OCI-LY7 (cell line): ENCODE measurements at places on chromosomes 12 and 14.

- DNase-seq, result no peak
These were observed 12.4 kb upstream of the SLC6A15 start for GRCh38 chr12:84924981-84925380.

- DNase-seq, result no peak
These were observed 477.1 kb downstream of the FSCB start for GRCh38 chr14:44029933-44030332.

DNA sequence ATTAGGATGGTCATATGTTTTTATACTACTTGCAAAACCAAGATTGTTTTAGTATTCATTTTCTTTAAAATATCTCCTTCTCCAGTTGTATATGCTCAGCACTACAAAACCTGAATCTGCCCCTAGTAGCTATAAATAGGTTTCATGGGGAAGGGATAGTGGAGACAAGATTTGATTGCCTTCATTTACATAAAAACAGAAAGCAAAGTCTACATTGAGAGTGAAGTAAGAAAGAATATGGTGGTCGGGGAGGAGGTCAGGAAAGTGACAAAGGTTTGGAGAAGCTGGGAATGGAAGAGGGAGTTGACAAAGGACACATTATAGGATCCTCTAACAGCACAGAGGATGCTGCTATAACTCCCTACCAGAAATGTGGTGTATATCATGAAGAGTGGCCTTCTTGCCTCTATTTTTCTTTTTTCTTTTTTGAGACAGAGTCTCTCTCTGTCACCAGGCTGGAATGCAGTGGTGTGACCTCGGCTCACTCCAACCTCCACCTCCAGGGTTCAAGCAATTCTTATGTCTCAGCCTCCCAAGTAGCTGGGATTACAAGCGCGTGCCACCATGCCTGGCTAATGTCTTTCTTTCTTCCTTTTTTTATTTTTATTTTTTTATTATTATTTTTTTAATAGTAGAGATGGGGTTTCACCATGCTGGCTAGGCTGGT lies 6.6 kb upstream of the LRP6 start:
- no peak for DNase-seq

DNA sequence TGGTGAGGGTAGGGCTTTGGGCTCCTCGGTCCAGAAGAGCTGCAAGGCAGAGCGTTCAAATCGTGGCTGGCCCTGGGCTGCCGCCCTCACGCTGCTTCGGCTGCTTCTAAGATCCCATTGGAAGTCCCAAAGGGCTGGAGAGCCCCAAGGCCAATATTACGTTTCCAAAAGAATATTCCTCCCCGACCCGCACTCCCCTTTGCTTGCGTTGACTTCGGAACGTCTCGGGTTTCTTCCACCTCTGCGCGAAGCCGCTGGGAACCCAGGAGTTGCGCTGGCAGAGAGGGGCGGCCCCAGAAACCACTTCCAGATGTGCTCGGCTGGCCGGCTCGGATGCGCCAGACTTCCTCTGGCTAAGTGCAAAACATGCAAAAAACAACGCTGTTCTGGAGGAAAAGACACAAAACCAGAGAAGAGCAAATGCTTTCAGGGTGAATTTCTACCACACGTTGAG lies at the start of gene GLT8D2:
TSS of gene GLT8D2 (minus strand) at position 285 of the 454 bp plus-strand sequence. CDS start 30,539 bp downstream, outside the sequence.
- no peak for DNase-seq

DNA sequence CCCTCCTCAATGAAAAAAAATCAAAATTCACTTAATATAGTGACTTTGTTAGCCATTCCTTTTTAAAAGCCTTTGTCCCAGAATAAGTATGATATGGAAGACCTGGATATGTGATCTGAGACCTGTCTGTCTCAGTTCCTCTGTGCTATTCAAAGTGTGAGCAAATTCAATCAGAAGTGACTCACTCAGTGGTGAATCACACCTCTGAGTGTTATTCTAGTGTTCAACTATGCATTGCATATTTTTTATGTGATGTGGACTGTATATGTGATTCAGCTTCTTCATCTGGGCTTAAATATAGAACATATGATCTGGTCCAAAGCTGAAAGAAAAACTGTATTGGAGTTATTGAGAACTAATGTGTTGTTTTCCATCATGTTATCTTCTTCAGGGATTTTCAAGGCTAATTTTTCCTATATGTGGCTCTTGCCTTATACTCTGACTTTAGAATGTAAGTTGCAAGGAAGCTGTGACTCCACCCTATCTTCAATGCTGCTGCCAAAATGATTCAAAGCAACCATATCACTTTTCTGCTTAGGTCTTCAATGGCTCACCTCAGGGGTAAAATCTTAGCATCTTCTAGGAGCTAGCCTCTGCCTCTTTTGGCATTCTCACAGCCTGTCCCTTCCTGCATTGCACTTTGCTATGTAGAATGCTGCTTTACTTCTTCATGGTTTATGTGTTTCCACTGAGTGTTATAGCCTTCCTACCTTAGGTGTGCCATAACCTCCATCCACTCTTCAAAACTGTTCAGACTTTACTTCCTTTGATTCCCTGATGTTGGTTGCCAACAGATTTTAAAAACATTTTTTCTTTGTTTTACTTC lies 169.8 kb downstream of the OTOGL start:
- DNase-seq, result no peak

DNA sequence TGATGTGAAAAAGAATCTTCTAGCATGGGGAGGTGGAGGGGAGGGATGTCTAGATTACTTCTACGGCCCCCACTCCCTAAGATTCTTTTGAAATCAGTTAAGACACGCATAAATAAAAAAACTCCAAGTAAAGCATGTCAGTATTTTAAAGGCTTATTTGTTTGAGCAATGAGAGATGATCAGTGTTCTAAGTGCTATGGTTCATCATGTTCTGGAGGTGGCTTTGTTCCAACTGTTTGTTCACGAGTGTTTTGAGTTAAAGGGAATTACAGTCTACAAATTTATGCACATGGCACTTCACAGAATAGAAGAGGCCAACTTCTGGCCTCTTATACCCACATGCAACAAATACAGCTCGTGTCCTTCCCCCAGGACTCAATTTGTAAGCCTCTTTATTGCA lies 394.9 kb downstream of the RAD51B start:
- DNase-seq, result no peak
